ENCODE measurements at places on chromosomes 2 and 18. TPM values are rescaled to one million over a fixed set of nuclear protein-coding genes. Genes with fewer than 3 reads are reported as not detected.

GRCh38 chr2:73341039-73341438 lies 44.6 kb upstream of the ALMS1 start:
- no peak for DNase-seq
- no peaks in the 10 kb centered on the region for H3K27me3 ChIP-seq
- no peaks in the 10 kb centered on the region for H3K4me1 ChIP-seq
- H3K4me3 ChIP-seq: no peak overlapping the region
- no peaks in the 10 kb centered on the region for H3K36me3 ChIP-seq

MATN3 gene
- 16.2 TPM for total RNA-seq

NLRC4 gene
- not detected for total RNA-seq

PRKAG3 gene
- not detected for total RNA-seq
